ENCODE measurements at places on chromosomes 6 and 20. TPM values are rescaled to one million over a fixed set of nuclear protein-coding genes. Genes with fewer than 3 reads are reported as not detected.
A peak's percentile ranks its signal among the peaks of the same experiment; 100 is the strongest.

ASIP gene
- not detected for total RNA-seq

- no peak for DNase-seq
Measured at GRCh38 chr6:11685481-11686093, 93.0 kb downstream of the ADTRP start.

DNA sequence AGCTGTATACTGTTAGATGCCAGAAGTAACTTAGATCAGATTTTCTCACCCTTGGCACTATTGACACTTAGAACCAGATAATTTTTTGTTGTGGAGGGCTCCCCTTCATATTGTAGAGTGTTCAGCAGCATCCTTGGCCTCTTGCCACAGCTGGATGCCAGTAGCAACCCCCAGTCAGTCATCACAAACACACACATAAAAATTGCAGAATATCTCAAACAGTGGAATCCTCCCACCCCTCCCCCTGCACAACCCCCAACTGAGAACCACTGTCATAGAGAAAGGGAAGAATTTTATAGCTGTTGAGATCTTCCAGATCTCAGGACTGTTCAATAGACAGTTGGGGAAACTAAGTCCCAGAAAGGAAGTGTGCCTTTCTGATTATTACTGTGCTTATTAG, 81.2 kb upstream of the VSTM2L start:
- DNase-seq, result no peak

PRR18 gene
- 0.12 TPM for total RNA-seq

DNA sequence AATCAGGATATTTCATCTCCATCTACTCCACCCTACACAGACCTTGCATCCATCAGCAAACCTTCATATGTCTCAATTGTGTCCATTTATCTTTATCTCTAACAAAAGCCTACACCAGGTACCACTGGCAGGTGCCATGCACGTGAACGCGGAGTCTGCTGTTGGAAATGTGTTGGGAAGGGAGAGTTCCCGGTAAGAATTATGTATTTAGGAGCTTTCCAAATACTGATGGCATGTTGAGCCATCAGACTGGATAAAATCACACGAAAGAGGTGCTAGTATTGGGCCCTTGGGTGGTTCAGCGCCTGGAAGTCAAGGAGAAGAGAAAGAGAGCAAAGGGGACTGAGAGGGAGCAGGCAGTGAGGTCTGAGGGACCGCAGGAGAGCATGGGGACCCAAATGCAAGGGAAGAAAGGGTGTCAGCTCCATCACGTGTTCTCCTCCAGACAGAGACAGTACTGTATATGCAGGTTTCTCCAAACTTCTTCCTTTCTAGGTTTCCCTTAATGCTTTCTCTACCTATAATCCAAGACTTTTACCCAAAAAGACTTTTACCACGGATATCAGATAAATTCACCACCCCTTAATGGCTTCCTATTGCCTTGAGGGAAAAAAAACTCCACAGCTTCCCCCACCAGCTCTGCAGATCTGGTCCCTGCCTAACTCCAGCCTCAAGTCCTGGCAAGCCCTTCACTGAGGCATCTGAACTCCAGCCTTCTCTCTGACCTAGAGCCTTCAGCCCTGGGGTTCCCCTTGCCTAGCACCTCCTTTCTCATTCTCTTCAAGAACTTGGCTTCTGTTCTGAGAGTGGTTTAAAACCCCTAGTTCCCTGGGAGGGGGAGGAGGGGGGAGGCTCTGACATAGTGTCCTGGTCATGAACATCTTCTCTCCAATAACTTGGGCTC, 4.8 kb upstream of the ZNF217 start:
- no peak for DNase-seq

- peak; percentile 89 for DNase-seq
Measured at GRCh38 chr20:19784511-19785172, 26.6 kb downstream of the RIN2 start.

DNA sequence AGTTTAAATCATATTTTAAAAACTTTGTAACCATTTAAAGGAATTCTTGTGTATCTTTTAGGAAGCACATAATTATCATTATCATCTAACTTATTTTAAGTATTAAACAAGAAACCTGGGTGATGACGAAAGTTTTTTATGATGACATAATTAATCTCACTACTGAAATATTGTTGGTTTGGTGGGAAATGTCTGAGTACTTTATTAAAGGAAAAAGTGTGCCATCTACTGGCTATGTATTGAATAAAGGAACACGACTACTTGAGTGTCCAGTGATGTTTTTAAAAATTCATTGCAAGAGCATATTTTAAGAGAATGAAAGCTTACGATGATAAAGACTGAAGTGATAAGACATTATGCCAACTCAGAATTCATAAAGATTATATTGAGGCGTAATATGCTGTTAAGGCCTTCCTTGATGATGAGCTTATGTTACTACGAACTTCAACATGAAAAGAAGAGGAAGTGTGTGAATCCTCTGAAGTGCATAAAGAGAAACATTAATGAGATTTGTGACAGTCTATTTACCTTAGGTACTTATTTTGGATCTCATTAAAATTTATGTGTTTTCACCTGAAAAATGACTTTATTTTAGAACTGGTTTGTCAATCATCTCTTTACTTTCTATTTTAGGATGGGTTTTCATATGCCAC, 12.0 kb upstream of the TRMT11 start:
- peak; percentile 57 for DNase-seq

ITPA gene
- total RNA-seq, result 33.8 TPM

DNA sequence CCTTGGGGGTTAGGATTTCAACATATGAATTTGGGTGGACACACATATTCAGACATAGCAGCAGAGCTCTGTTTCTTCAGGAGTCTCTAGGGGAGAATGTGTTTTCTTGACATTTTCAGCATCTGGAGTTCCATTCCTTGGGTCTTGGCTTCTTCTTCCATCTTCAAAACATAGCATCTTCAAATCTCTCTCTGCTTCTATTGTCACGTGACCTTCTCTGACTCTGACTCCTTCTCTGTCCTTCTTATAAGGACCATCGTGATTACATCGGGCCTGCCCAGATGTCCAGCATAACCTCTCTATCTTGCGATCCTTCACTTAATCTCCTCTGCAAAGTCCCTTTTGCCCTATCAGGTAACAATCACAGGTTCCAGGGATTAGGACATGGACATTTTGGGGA, 101.0 kb upstream of the CHD6 start:
- no peak for DNase-seq

DNA sequence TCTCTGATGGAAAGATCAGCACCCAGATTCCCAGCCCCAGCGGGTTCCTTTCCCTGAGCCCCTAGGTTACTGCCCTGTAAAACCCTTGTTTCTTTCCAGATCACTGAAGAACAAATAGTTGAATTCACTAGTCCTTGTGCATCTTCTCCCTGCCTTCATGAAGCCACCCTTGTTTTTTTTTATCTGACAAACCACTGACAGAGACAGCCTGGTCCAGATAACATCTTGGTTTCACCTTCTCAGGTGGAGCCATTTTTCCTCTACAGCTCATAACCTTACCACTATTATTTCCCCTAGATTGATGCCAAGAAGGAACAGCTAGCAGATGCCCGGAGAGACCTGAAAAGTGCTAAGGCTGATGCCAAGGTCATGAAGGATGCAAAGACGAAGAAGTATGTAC, 15.9 kb upstream of the PLCG1 start:
- no peak for DNase-seq

RNF217 gene
- total RNA-seq, result 20.6 TPM

DNA sequence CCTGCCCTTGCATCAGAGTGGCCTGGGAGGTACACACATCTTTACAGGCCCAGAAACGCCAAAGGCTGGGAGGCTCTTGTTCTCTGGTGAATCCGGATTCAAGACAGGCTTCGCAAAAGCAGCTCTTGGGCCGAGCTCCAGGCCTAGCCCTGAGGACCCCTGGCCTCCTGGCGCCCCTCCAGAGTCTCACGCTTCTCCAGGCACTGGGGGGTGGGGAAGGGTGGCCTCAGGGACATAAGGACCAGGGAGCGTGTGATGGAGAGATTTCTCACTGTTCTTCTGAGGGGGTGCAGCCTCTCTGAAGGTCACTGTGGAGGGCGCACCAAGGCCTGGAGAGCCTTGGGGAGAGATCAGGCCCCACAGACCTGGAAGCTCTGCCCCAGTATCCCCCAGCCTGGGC, 349.2 kb downstream of the ZFAND3 start:
- DNase-seq, result no peak

DNA sequence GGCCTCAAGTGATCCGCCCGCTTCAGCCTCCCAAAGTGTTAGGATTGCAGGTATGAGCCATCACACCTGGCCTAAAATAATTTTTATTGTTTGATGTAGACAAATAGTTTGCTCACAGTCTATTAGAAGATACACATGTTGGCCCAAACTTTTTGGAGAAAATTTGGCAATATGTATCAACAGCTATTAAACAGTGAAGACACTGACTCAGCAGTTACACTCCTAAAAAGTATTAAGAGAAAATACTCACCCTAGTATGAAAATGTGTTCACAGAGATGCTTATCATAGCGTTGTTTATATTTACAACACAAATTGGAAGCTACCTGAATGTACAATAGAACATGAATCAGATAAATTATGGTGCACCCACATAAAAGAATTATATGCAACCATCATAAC, 173.1 kb downstream of the WDR27 start:
- DNase-seq, result no peak

DNA sequence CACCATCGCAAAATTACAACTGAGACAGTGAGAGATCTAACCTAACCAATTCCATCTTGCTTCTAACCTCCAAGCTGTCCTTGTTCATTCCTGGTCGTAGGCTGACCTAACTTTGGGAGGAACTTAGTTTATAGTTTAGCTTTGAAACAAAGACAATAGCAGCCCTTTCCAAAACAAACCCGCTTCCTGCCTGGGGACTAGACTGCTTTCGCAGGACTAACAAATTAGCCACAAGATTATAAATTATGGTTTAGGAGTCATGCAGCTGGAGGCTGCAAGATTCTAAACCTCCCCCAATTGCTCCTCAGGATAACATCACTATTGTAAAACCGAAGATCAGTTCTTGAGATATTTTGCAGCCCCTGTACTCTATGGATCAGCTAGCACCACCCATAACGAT, 63.2 kb downstream of the TRIM27 start:
- DNase-seq, result no peak

GRCh38 chr6:154898821-154899220, 96.3 kb upstream of the TIAM2 start:
- no peak for DNase-seq

Data from cardiac muscle cell (in vitro differentiated cells and primary cell).